Activated CD4-positive, CD25-positive, alpha-beta regulatory T cell (primary cell): ENCODE measurements at places on chromosomes 2 and 18.

DNA sequence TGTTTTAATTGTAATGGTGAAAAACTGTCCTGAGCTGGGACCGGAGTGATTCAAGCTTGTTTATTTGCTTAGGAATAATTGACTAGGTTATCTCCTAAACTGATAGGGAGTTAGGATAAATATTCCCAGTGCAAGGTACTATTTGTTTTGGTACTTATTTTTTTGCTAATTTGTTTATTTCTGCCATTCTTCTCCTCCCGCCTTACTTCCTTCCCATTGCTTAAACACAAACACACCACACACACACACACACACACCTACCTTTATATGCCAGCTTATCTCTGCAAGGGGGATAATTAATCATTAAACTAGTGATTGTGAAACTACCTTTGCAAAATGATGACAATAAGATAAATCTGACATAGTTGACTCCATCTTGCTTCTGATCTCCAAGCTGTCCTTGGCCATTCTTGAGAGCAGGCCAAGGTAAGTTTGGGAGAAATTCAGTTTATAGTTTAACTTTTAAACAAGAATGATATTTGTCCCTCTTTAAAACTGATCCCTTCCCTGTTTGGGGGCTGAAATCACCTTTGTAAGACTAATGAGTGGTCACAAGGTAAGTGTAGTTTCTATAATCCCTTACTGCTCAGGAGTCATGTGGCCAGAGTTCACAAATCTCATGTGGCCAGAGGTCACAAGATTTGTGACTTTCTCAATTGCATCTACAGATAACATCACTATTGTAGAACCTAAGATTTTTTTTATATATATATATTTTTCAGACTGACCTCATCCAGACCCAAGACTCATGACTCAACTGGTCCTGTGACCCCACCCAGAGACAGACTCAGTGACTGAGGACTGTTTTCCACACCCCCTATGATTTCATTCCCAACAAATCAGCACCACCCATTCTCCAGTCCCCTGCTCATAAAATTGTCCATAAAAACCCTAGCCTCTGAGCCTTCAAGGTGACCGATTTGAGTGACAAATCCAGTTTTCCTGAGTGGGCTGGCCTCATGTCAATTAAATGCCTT lies 83.1 kb upstream of the LRRTM4 start:
- DNase-seq, result no peak

- no peak for DNase-seq
These were observed 14.2 kb upstream of the TUBB6 start for GRCh38 chr18:12293831-12294230.

DNA sequence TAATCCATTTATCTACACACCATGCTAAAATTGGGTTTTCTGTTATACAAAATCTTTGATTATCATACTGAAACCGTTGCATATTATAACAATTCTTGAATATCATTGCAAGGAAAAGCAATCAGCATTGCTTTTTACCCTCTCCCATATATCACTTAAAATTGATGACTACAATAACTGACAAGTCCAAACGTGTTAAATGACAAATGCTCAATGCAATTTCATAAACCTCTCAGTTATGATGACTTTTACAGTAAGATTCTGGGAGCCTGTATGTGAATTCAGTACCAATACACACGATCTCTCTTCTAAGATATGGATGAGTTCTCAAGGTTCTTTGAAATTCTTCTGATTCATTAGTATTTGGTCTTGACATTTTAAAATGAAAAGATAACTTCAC lies 368.5 kb upstream of the TRIB2 start:
- no peak for DNase-seq

- no peak for DNase-seq
These were observed 1673.3 kb downstream of the LRP1B start for GRCh38 chr2:140457483-140457882.

- no peak for DNase-seq
These were observed 52.3 kb upstream of the ROCK1 start for GRCh38 chr18:21163647-21164547.

- peak; percentile 12 for DNase-seq
These were observed 95.5 kb downstream of the DYSF start for GRCh38 chr2:71548646-71549425.

DNA sequence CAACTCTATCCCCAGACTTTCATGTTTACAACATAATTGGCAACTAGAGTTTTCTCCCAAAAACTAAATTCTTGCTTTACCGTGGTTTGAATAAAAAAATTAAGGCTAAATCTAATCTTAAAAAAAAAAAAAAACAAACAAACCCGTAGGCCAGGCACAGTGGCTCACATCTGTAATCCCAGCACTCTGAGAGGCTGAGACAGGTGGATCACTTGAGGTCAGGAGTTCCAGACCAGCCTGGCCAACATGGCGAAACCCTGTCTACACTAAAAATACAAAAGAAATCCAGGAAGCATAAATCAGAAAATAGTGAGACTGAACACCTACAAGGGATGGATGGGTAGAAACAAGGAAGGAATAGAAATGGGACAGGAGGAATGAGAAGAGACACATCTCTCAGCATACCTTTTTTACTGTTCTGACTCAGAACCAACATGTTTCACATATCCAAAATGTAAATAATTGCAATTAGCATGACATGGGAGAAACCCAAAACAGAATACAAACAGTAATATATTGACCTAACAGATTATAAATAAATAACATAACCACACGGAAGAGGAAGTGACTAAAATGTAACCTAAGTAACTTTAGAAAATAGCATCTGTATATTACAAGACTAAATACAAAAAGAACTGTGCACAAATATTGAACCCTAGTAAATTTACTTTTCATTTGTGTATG lies 17.5 kb downstream of the MGAT4A start:
- no peak for DNase-seq

DNA sequence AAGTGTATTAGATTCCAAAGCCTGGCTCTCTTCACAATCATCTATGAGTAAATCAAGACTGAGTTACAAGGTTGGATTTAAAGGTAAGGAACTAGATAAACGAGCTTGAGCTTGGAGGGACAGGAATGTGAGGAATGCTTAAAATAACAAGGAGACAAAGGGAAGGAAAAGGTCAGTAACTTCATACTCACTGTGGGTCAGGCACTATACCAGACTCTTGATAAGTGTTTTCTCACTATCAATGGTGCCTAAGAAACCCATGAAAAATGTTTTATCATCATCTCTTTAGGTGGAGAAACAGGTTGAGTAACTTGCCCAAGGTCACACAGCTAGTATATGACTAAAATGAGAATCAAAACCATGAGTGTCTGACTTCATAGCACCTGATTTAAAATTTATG lies 212.1 kb downstream of the CDH2 start:
- DNase-seq, result no peak

DNA sequence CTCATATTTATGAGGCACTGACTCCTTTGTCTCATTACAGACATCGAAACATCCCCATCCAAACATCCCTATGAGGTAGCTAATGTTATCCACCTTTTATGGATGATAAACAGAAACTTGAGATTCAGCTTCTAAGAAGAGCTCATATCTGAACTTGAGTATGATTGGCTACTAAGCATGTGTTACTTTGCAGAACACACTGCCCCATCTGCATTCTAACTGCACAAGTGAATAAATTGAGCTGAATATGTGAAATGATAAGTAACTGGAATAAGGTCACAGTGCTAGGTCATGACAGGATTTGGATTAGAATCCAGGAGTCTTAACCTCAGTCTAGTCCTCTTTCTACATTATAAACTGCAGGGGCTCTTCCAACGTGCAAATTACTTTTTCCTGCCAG lies 172.7 kb downstream of the SETBP1 start:
- DNase-seq, result no peak

DNA sequence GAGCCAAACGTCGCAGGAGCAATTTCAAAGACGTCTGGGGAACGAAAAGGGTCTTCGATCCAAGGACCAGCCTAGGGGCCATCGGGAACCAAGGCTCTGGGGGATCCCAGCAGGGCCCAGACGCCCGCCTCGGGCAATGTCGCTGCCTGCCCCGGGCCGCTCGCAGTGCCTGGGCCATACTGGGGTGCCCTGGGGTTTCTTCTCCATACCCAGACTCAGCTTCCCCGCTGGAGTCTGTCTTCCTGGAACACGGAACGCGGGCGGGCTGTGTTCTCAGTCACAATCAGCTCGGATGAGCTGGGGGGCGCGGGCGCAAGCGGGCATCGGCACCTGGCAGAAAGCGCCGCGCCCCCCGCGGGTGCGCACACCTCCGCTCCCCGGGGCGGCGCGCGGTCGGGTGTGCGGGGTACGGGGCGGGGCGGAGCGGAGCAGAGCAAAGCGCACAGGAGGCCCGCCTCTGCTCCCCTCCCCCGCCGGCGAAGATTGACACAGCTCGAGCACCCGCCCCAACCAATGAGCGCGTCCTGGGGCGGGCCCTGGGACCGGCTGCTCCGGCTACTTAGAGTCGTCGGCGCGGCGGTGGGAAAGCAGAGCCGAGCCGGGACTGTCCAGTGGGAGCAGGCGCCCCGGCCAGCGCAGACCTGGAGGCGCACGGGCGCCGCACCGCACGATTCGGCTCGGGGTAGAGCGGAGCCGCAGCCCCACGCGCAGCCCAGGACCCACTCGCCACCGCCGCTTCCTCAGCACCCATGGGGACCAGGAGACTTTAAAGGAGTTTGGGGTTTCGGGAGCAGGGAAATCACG lies at the start of gene LRATD1:
Gene LRATD1, plus strand, starts transcription at position 585 of the 804 bp plus-strand sequence. CDS start 1,263 bp downstream, outside the sequence.
- DNase-seq, result no peak

- no peak for DNase-seq
These were observed 541.2 kb upstream of the POU3F3 start for GRCh38 chr2:104312684-104313083.

DNA sequence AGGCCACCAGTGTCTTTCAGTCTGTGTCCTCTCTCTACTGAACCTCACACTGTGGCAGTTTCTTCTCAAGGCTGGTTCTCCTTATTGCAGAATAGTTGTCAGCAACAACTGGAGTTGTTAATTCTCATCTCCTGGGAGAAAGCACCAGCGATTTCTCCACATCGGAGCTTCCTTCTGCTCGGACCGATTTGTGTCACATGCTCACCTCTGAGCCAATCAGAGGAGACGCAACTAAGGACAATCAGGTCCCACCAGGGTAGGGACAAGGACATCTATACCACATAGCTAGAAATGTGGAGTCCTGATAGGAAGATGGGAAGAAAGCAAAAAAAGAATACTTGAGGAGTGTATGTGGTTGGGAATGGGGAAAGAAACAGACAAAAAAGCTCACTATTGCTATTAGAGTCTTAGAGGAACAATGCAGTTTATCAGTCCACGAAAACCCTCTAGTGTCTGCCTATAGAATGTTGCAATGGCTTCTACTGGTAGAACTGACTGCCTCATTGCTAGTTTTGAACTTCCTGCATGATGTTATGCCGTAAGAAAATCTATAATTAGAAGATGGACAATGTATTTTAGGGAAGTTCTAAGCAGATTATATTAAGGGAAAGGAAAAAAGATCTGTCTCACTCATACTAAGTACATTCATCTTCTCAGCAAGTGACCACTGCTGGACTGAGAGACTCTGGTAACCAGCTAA lies 169.7 kb downstream of the CDCA7 start:
- DNase-seq, result no peak

DNA sequence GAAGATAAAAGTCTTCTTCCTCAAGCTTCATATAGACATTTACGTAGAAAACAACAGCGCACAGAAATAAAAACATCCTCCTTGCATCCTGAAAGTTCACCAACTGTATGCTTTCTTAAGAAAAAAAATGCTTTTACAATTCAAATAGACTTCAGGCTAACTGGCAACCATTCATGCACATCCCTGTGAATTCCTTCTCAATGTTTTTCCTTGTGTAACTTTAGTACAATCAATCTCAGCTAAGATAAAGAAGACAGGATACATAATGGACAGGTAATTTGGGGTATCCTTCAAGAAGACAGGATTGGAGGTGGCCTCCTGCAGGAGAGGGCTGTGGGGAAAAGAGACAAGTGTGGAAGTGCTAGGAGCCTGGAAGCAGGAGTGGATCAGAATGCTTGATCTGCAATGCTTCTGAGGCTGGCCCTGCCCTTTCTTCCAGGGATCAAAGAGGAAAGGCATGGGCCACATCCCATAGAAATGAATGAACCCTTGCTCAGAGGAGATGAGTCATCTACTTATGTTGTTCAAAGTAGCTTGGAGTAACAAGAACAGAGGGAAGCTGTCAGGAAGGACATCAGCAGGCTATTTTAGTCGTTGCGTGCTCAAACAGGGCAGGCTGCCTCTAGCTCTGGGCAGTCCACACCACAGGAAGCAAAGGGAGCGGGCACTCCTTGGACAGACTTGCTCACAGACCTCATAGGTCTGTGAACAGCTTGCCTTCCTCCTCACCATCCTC lies 126.6 kb downstream of the TMEM131 start:
- no peak for DNase-seq

DNA sequence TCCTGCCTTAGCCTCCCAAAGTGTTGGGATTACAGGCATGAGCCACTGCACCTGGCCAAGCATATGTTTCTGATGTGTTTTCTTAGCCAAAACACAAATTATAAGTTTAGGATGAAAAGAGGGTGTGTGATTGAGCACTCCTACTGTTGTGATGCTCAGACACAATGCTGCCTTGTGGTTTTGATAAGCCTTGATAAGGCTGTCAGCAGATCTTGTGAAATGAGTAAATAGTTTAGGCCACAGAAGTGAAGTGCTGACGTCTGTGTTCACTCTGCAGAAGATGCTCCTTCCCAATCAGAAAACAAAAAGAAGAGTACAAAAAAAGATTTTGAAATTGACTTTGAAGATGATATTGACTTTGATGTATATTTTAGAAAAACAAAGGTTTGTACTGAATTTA lies 24.3 kb downstream of the NCAPH start:
- no peak for DNase-seq

GRCh38 chr2:199679883-199680282 lies 171.1 kb downstream of the FTCDNL1 start:
- no peak for DNase-seq

DNA sequence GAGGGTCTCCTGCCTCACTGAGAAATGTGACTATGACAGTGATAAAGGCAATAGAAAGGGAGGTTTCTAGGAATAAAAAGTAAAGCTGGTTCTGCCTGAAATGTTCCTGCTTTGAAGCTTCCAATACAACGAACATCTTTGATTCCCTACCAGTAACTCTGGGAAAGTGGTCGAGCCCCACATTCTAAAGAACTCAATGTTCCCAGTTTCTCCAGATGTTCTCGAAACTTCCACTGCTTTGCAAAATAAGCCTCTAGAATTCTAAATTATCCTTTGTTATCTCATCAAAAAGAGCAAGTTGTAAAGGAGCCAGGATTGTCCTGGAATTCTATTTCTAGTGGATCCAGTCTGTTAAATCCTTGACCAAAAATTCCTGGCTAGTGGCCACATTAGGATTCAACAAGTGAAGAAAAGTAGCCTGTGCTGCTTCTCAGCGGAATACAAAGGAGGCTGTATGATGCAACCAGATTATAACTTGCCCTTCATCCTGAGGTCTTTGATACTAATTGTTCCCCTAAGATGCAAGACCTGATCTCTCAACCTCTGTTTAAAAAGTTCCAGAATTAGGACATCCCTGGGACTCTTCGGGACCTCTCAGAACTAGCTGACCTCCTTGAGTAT lies 8.4 kb downstream of the SCN7A start:
- no peak for DNase-seq

GRCh38 chr2:197425550-197425949 lies 9.3 kb downstream of the SF3B1 start:
- no peak for DNase-seq
